ENCODE measurements at places on chromosomes 4 and X.

DNA sequence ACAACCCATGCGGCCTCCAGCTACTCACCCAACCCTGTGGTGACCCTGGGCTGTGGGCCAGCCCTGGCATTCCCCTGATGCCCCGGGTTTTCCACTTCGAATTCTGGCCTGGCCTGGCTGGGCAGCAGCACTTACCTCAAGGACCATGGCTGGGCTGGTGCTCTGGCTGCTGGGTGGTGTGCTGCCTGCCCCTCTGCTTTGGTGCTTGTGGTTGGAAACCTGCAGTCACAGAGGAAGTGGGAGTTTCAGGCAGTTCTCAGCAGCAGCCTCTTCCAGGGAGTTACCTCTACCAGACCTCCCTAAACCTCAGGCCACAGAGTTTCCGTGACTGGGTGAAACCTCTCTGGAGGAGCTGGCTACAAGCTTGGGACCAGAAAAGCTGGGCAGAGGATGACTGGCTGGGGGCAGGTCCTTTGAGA lies at the start of gene CXCR3:
TSS of gene CXCR3 (minus strand) at position 209 of the 419 bp plus-strand sequence. CDS start at position 147, 62 bp downstream.
- peak; percentile 51 for DNase-seq

DNA sequence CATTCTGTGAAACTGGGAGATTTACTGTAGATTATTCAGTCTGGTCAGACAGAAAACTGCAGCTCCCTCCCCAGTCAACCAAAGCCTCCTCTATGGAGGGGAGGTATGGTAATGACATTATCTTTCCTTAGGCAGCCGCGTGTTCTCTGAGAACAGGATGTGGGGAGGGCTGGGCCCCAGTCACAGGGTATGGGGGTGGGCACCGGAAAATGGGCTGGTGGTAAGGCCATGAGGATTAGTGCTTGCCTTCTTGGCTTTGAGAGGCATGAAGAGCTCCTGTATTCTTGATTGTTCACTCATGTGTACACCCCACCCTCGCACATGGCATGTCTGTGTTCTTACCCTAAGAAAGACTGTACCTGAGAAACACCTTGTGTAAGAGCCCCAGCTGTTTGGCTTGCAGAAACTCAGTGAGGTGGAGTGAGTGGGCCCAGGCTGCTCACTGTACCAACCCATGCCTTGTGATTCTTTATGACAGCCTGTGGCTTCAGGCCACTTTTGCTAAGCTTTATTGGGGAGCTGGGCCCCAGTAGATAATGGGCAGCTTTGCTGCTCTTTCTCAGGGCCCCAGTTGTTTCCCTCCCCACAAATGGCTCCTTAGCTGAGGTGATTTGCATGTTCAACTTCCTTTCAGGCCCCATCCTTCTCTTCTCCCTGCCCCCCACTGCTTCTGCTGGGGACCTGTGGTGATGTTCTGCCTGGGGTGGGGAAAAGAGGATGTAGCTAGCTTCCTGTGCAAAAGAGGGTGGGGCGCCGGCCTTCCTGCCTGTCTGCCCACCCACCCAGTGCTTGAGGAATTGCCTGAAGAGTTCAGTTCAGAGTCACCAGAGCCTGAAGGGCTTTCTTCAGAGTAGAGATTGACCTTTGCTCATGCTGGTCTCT lies 30.7 kb downstream of the MSN start:
- peak; percentile 63 for DNase-seq

DNA sequence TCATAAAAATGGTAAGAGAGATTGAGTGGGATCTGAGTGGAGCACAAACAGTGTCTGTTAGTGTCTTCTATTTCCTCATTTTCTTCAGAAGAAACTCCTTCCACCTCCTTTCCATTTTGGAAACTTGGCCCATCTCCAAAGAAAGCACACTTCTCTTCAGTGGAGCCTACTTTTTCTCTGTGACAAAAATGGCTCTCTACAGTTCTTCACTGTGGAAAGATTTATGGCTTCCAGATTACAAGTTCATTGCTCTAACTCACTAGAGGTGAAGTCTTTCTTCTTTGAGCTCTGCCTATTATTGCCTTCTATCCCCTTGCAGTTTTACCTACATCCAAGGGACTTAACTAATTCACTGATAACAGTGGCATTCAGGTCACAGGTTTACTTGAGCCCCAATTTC lies 325.8 kb downstream of the ANTXR2 start:
- DNase-seq: no peak

GRCh38 chr4:122758033-122758432 lies 25.5 kb downstream of the BBS12 start:
- no peak for DNase-seq

DNA sequence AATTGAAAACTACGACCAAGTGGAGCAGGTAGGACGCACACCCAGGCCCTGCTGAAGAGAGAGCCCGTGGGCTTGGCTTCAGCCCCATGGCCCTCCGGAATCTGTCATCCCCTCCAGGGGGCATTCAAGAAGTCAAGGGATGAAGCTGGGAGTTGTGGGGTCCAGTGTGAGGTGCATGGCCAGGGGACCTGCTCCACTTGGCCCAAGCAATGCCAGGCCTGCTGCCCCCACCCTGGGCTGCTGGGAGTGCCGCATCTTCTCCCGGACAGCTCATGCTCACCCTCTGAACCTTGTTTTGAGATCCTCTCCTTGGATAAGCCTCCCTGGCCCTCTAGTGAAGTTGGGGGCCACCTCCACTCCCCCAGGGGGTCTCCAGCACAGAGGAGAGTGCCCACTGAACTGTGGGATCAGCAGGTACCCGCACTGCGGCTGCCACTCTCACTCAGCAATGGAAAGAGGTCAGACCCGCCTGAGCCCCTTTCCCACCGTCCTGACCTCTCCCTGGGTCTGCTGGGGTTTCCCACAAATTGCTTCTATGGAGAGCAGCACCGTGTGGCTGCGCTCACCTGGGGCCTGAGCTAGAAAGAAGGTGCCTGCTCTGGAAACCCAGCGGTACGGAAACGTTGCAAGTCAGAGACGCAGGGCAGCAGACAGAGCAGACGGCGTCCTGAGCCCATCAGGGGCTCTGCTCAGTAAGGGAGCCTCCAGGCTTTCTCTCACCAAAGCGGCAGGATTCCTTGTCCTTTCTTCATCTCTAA lies 5.0 kb upstream of the ABLIM2 start:
- DNase-seq: no peak
